Gastroesophageal sphincter (tissue), 4 donors: ENCODE measurements at places on chromosomes 13 and 19. TPM values are rescaled to one million over a fixed set of nuclear protein-coding genes. Genes with fewer than 3 reads are reported as not detected.
A peak's percentile ranks its signal among the peaks of the same experiment; 100 is the strongest.

Gene PCDH17
- total RNA-seq: 7.8 TPM

GRCh38 chr13:28754698-28755545 is 36.2 kb upstream of the SLC46A3 start:
- ATAC-seq: peak; percentile 31

GRCh38 chr19:34232566-34233481 is 21.5 kb upstream of the GARRE1 start:
- ATAC-seq: peak; percentile 72

GRCh38 chr19:44993526-44993925 is 7.7 kb upstream of the RELB start:
- ATAC-seq: no peak

Gene CYP2A7
- total RNA-seq: not detected

GRCh38 chr13:93467175-93467574 is 240.6 kb downstream of the GPC6 start:
- ATAC-seq: no peak

Gene SPACA4
- total RNA-seq: not detected

- no peak for ATAC-seq
These were observed 167.7 kb downstream of the DACH1 start for GRCh38 chr13:71699342-71699741.

GRCh38 chr19:722553-723101 is 13.9 kb downstream of the PALM start:
- peak; percentile 34 for ATAC-seq

Gene CBY2
- not detected for total RNA-seq

GRCh38 chr19:47176071-47176626 is 45.5 kb downstream of the SAE1 start:
- ATAC-seq: peak; percentile 48

DNA sequence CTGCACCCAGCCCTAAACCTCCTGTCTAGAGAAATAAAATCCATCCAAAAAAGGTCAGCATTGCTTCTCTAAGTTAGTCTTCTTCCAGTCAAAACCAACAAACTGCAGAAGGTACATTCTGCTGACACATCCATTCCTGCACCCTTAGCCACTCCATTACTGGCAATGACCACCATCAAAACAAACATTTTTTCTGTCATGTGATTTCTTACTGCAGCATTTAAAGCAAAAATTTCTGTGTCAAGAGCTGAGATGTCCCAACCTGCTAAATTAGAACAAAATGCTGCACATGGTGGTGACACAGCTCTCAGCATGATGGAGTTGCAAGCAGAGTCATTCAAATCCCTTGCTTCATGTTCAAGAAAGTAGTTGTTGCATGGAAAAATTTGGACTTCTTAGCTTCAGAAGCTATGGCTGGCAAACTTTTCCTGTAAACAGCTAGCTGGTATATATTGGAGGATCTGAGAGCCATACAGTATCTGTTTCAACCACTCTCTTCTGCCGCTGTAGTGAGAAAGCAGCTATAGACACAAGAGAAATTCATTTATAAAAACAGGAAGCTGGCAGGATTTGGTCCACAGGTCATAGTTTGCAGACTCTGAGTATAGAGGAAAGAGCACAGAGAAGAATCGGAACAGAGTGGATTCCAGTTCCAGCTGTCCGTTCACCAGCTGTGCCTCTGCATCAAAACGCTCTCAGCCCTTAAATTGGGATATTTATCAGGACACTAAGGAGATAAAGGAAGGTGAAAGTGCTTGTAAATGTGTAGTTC is 17.4 kb downstream of the RUBCNL start:
- ATAC-seq: peak; percentile 84

Gene SGCG
- 1.3 TPM for total RNA-seq

DNA sequence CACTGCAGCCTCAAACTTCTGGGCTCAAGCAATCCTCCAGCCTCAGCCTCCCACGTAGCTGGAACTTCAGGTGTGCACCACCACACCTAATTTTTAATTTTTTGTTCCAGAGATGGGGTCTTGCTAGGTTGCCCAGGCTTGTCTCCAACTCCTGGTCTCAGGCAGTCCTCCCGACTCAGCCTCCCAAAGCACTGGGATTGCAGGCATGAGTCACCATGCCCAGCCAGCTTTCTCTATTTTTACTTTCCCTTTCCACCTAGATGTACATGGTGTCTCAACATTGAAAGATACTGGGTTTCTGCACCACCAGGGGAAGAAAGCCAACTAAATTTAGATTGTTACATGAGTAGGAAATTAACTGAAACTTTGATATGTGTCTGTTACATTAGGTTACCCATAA is 13.8 kb upstream of the ZNF846 start:
- no peak for ATAC-seq

Gene CD177
- total RNA-seq: 0.93 TPM

- no peak for ATAC-seq
These were observed 27.3 kb downstream of the LRFN3 start for GRCh38 chr19:35963514-35963913.

Gene TMEM38A
- 9.9 TPM for total RNA-seq
